ENCODE measurements at places on chromosomes 13 and 19.

DNA sequence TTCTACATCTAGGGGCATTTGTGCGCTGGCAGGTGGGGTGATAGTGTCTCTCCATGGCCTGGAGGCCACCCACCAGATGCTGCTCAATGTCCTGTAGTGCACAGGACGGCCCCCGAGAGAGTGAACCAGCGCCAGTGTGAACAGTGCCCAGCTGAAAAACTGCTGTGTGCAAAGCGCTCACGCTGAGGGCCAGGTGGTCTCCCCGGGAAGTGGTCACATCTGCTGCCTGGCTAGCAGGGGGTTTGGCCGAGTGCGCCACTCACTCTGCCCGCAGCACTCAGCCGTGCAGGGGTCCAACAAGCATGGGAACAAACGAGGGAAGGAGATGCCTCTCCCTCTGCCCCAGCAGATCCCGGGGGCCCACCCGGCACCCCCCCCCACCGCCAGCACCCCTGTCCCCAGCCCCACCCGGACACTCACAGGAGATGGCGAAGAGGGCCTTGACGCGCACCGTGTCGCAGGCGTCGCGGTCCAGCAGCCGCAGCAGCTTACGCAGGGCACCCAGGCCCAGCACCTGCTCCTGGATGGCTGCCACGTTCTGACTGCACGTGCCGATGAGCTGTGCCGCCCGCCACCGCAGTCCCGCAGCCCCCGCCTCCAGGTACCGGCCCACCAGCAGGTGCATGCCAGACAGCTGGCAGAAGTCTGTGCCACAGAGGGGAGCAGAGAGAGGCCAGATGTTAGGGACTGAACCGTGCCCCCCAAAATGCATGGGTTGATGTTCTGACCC lies 5.8 kb downstream of the HSPBP1 start:
- no peak for DNase-seq

GRCh38 chr13:36891752-36892151 lies 28.3 kb downstream of the SMAD9 start:
- DNase-seq, result no peak

DNA sequence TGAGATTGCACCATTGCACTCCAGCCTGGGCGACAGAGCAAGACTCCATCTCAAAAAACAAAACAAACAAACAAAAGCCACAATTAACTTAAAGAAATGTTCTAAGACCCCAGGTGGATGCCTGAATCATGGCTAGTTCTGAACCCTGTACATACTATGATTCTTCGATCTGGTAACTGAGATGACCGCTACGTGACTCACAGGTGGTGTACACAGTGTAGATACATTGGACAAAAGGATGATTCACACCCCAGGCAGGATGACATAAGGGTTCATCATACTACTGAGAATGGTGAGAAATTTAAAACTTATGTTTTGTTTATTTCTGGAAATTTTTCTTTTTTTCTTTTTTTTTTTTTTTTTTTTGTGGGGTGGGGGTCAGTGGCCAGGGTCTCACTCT lies 6.5 kb downstream of the ZNF426 start:
- DNase-seq, result peak; percentile 25

DNA sequence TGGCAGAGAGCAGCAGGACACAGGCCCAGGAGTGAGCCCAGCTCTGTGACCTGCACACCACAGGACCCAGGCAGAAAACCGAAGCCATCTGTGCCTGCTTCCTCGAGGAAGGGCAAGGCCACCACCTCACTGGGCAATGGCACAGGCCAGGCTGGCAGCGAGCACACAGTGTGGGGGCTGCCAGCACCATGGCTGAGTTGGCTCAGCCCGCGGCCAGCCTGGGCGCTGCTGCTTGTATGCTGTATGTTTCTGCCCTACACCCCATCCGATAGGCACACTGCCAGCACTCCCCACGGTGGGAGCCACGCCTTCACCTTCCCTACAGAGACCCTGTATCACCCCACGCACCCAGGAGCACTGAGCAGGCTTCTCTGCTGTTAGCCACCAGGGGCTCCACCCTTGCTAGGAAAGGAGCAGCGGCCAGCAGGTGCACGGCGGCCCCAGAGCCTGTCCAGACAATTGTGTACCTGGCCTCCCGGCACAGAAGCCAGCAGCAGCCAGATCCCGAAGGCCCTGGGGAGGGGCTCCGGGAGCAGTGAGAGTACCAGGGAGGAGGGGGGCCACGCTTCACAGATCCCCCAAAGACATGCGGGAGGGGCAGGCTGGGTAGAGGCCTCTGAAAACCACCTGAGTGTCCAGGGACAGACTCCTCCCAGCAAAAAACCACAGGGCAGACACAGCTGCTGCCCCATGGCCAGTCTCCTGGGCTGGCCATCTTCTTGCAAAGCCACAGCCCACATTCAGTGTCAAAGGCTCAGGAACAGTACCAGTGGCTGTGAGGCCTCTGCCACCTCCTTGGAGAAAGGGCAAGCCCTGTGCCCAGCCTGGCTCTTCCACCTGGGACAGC lies 56.1 kb downstream of the MLLT1 start:
- no peak for DNase-seq

DNA sequence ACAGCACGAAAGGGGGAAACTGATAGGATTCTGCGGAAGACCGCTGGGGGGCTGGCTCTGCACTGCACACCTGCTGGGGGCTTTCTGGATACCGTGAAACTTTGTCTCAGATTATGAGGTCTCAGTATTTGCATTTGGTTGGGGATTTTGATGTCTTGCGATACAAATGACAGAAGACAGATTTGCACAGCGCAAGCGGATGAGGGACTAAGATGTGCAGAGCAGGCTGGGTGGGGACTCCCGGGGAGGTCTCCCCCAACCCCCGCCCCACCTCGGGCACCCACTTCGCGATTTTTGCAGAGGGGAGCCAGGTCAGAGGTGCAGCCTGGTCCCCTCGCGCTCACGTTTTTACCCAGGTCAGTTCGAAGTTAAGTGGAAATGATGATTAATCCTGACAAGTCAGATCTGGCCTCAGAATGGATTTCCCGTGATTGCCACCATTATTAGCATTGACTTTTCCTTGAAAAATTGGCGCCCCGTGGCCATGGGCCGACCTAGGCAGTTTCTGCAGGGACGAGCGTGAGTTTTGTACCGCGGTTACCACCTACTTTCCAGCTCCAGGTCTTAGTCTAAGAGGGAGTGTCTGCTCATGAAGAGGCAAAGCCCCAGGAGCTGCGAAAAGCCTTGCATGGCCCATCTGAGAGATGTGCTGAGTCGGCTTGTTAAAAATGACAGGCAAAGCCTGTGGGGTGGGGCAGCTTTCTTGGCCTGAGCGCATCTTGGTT lies 1.3 kb upstream of the GJB2 start:
- peak; percentile 41 for DNase-seq

- peak; percentile 78 for DNase-seq
These were observed 110.2 kb downstream of the STK24 start for GRCh38 chr13:98466634-98467236.

- no peak for DNase-seq
These were observed 153.1 kb downstream of the KDM4B start for GRCh38 chr19:5122121-5122400.

- DNase-seq, result no peak
These were observed 8.4 kb downstream of the SPRYD7 start for GRCh38 chr13:49927755-49928154.

DNA sequence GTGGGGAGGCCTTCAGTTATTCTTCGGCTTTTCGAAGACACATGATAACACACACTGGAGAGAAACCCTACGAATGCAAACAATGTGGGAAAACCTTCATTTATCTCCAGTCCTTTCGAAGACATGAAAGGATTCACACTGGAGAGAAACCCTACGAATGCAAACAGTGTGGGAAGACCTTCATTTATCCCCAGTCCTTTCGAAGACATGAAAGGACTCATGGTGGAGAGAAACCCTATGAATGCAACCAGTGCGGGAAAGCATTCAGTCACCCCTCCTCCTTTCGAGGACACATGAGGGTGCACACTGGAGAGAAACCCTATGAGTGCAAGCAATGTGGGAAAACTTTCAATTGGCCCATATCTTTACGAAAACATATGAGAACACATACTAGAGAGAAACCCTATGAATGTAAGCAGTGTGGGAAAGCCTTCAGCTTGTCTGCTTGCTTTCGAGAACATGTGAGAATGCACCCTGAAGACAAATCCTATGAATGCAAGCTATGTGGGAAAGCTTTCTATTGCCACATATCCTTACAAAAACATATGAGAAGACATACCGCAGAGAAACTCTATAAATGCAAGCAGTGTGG lies 11.8 kb downstream of the ZNF555 start:
- DNase-seq, result no peak

DNA sequence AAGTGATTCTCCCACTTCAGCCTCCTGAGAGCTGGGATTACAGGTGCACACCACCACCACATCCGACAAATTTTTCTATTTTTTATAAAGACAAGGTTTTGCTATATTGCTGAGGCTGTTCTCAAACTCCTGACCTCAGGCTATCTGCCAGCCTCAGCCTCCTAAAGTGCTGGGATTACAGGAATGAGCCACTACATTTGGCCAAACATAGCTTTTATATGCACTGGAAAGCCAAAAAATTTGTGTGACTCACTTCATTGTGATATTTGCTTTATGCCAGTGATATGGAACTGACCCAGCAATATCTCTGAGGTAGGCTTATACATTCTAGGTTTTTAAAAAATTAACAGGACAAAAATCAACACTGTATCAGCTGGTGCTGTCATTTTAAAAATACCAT lies 26.8 kb upstream of the ACOD1 start:
- no peak for DNase-seq

DNA sequence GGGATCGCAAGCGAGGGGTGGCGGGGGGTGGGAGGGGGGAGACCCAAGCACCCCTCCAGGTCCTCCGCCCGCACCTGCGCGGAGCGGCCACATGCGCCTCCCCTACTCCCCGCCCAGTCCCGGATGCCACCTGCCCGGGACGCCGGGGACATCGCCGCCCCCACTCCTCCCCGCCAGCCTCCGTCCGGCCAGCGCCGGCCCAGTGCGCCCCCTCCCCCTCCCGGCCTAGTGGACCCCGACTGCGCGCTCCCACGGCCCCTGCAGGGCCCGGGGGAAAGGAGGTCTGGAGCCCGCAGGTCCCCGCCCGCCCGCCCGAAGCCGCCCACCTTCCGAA lies 263 bp downstream of the RHPN2 start:
- peak; percentile 47 for DNase-seq

- DNase-seq, result no peak
These were observed 7.8 kb downstream of the CEACAM18 start for GRCh38 chr19:51485960-51486660.

DNA sequence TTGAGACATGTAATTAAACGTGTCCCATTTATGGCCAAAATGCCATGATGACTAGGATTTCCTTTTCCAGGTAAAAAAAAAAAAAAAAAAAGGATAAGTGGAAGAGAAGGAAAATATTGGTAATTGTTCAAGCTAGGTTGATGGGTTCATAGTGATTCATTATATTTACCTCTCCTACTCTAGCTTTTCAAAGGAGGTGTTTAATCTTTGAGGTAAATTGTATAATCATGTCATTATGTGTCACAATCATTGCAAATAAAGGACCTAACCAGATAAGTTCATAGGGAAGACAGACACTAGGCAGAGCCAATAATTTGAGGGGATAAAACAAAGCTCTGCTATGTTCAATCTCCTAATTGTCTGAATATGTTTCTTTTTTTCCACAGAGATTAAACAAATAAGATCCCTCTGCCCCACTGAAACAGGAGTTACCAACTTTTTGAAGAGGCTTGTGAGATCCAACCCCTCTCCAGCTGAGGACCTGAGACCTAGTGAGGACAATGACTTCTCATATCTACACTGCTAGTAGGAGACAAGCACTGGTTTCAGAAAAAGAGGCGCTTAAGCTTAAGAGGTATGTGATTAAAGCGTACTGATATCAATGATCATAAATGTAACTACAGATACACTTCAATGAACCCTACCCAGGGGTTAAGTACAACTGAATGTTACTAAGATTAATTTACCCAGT lies 61.4 kb downstream of the USP12 start:
- DNase-seq, result no peak

GRCh38 chr13:101305981-101306411 lies 110.3 kb downstream of the NALCN start:
- no peak for DNase-seq

DNA sequence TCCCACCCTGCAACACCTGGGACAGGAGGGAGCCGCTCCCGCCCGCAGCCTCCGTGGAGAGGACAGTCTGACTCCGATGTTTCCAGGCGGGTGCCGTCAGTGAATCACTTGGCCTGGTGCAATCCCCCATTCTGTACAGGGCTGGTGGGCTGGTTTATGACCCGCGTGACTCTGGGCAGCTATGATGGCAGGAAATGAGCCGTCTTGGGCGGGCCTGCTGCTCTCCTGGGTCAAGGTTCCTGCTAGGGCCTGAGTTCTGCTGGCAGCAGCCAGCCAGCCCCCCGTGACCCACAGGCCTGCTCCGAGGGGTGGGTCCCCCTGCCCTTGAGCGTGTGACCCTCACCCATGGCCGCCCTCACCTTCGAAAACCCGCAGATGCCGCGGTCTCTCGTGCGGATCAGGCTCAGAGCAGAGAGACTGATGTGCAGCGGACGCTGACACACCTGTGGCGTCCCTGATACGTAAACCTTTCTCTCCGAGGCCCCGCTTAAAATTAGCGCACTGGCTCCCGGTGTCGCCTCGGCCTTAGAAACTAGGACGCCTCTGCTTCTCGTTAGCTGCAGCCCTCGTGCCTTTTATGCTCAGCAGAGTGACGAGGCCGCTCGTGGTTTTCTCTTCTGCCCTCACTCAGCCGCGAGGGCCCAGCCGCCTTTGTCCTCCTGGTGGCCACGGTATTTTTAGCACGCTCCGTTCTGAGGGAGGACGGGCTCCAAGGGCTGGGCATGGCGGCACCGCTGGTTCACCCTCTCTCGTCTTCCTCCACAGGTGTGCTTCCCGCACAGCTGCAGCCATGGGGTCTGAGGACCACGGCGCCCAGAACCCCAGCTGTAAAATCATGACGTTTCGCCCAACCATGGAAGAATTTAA lies 63.4 kb downstream of the KDM4B start:
- DNase-seq, result no peak

DNA sequence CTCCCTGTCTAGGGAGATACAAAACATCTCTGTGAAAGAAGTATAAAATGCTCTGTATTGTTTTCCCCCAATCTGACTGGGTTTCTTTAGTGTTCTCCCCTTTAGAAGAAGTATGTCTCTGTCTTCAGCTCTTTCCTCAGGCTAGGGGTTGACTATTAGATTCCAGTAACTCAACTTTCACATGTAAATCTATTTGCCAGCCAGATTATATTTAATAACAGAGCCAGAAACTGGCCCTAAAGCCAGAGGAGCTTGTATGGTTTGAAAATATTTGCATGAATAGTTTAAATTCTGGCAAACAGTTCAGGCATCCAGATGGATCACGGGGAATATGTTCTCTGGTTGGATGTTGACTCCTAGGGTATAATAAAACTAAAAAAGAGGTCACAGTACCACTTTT lies 22.3 kb upstream of the CYSLTR2 start:
- no peak for DNase-seq

DNA sequence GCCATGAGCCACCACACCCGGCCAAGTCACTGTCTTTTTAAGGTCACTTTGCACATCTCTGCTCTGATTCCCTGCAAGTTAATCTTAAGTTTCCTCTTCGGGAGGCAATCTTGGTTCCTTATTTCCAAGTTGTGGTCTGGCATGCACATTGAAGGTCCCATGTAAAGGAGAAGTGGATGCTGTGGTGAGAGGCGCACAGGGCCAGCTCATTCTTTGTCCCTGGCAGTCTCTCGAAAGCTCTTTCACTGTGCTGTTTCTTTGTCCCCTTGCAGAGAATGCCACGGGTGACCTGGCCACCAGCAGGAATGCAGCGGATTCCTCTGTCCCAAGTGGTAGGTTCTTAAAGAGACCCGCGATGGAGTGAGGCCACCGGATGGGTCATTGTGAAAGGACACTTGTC lies 16.4 kb upstream of the C19orf33 start:
- DNase-seq, result no peak
